ENCODE measurements at places on chromosomes 11 and 22.

GRCh38 chr22:17119481-17120202 is 1.5 kb downstream of the TMEM121B start:
- no peak for DNase-seq

GRCh38 chr11:117011541-117011898 is 86.7 kb downstream of the SIK3 start:
- no peak for DNase-seq

DNA sequence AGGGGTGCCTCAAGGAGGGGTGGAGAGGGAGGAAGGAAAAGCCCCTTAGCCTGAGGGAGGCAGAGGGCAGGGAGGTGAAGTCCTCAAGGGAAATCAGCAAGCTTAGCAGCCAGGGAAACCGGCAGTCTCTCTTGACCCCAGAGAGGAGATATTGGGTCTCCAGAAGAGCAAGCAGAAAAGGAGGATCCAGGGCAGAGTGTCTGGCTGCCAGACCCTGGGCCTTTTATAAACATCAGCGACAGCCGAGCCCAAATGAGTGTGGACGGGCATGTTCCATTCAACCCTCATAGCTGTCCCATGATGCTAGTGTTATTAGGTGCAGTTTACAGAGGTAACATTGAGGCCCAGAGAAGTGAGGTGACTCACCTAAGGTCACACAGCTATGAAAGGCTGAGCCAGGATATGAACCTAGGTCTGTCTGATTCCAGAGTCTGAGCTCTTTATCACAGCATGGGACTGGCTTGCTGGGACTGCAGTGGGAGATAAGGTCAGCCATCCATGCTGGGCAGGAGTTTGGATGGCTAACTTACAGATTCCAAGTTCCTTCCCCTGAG is 9.3 kb downstream of the PRDM11 start:
- DNase-seq = no peak

GRCh38 chr22:39703928-39704639 is 133.5 kb downstream of the CACNA1I start:
- no peak for DNase-seq
